Uterus (tissue), 4 donors: ENCODE measurements at places on chromosomes 6 and 20. TPM values are rescaled to one million over a fixed set of nuclear protein-coding genes. Genes with fewer than 3 reads are reported as not detected.

DNA sequence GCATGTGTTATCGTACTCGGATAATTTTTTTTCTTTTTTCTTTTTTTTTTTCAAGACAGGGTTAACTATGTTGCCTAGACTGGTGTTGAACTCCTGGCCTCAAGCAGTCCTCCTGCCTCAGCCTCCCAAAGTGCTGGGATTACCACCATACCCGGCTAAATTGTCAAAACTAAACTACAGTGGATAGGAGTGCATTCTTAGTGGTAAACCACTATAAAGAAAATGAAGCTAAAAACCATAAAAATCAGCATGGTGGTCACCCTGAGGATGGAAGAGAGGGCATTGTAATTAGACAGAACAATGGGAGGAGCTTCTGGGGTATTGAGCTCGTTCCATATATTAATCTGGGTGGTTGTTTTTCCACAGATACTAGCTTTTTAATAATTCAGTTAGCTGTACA, 6.2 kb upstream of the ZNF318 start:
- no peak for DNase-seq

DNA sequence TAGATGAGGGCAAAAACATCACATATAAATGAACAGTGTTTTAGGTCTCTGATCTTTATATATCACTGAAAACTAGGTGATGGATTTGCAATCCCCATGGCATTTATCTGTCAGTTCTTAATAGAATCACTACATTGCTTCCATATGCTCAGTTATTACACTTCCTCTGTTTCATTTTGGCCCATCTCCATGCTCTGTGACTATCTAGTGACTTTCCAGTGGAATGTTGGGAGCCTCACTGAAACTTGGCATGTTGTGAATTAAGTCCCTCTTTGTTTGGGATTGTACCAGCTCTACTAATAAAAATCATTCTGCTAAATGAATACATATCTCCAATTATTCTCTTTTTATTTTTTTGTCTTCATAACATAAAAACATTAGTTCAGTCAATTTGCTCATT, 226.1 kb upstream of the CEP162 start:
- DNase-seq: no peak

GRCh38 chr6:72530750-72531149, 91.1 kb upstream of the KCNQ5 start:
- DNase-seq: no peak

- DNase-seq: no peak
These were observed 38.7 kb downstream of the GSTA2 start for GRCh38 chr6:52724406-52725121.

GRCh38 chr6:109705258-109705657, 14.2 kb downstream of the FIG4 start:
- DNase-seq: peak; percentile 76

DNA sequence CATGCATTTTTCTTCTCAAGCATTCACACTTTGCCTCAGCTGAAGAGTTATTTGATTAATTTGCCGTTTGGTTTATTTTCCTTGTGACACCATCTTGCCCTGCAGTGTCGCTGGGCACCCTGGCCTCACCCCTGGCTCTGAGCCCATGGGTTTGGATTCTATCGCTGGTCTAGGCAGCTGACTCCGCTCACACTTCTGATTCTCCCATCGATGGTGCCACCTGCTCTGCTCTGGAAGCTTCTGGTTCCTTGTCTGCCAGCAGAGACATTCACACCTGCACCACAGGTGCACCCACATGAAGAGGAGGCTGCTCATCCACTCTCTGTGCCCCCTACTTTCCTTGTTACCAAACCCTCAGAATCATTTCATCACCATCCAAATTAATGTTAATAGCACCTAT, 291.6 kb upstream of the CDH4 start:
- DNase-seq: no peak

- no peak for DNase-seq
These were observed at the start of gene B3GAT2 for GRCh38 chr6:70956451-70957283. Gene B3GAT2, minus strand, starts transcription at chr6:70957060. Its CDS starts 631 bp downstream, at chr6:70956429.

GRCh38 chr6:120354452-120355098, 979.7 kb downstream of the TBC1D32 start:
- DNase-seq: no peak

- no peak for DNase-seq
These were observed 1.2 kb downstream of the SLC35D3 start for GRCh38 chr6:136923116-136923953.

DNA sequence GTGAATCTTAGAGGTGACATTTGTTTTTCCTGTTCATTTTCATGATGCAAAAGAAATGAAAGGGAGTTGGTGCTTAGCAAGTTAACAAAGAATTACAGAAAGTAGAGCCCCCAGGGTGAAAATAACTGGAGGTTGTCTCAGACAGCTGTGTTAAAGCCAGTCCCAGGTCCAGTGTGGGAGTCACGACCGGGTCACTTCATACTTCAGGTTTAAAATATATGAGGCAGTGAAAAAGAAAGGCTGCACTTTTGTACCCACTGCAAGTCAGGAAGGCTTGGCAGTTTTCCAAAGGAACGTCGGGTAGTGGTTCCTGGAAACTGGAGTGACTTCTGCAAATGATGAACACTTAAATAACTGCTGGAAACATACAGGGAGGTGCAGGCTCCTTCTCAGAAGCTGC, 91.5 kb upstream of the THBS2 start:
- DNase-seq: peak; percentile 49

GRCh38 chr6:40543146-40543545, 44.0 kb downstream of the LRFN2 start:
- DNase-seq: no peak

DNA sequence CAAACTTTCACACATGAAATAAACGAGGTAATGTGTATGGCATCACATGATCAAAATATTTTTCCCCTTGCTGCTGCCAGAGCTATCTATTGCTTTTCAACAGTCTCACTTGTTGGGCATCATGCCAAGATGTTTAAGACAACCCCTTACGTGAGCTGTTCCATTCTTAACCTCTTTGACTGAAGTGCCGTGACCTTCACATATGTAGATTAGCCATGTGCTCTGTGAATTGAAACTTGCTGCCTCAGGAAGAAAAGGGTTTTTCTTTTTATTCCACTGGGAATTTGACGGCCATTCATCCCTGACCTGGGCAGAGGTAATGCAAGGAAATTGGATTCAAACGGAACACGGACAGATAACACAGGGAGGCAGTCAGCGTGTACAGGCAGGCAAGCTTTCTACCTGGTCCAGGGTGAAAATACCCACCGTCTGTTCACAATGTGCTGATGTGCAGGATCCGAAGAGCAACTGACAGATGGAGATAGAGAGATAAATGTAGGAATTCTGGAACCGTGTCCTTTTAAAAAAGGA, 14.2 kb downstream of the ARID1B start:
- DNase-seq: no peak

DNA sequence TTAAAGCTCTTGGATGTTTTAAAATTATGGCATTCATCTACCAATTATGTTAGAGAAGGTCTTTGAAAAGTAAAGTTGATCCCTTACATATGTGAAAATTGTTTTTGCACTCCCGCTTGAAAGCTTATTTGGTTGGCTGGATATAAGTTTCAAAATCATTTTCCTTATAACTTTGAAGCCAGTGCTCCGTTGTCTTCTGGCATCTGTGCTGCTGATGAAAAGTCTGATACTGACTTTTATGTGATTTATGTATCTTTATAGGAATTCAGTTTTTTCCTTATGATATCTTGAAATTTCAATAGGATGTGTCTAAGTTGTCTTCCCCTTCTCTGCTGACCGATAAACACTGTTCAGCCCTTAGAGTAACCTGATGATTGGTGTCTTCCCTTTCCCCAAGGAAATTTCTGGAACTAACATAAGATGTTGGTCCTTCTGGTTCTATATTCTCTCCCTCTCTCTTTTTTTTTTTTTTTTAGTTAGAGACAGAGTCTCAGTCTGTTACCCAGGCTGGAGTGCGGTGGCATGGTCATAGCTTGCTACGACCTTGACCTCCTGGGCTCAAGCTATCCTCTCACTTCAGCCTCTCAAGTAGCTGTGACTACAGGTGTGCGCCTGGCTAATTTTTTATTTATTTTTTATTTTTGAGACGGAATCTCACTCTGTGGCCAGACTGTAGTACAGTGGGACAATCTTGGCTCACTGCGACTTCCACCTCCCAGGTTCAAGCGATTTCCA, 12.7 kb downstream of the PANK2 start:
- no peak for DNase-seq

- no peak for DNase-seq
These were observed 13.3 kb upstream of the CTAGE9 start for GRCh38 chr6:131724114-131724513.

DNA sequence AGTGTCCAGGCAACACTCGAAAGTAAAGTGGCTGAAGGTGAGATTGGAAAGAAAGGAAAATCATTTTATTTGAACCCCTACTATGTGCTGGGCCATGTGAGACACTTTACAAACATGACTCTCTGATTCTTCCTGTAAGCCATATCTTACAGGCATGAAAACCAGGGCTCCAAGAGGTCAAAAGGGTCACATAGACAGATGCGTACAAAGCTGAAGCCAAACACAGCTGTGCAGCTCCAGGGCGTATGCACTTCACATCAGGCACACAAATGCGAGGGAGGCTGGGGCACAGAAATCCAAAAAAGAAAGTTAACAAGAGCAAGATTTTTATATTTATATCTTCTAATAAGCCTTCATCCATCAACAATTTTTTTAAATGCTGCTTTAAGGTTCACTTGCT, 176.5 kb downstream of the PHACTR1 start:
- DNase-seq: no peak

DNA sequence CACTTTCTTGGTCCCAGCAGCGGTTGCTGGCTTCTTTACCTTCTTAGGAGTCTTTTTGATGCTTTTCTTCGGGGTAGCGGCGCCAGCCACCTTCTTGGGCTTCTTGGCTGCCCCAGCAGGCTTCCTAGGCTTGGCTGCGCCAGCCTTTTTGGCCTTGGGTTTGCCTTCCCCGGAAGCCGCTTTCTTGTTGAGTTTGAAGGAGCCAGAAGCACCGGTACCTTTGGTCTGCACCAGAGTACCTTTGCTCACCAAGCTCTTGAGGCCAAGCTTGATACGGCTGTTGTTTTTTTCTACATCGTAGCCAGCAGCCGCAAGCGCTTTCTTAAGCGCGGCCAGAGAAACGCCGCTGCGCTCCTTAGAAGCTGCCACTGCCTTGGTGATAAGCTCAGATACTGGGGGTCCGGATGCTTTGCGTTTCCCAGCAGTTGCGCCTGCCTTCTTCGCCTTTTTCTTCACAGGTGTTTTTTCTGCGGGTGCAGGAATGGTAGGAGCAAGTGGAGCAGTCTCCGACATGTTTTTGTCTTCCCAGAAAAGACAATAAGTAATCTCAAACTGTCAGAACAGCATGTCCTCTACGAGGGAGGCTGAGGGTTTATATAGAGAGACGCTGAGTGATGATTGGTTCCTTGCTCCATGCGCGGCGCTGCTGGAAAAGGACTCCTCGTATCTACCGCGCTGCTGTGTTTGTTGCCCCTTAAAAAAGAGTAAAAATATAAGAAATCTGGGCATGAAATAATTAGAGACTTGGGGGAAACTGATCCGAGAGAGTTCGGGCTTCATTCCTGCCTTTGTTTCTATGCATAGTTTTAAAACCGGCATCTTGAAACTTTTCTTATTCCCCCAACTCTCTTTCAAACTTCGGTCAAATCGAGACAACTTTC, 130.3 kb upstream of the BTN3A2 start:
- peak; percentile 42 for DNase-seq

GRCh38 chr6:150470960-150471665, 102.3 kb downstream of the IYD start:
- no peak for DNase-seq

GRCh38 chr20:1741309-1742048, 83.9 kb upstream of the SIRPG start:
- DNase-seq: no peak

- no peak for DNase-seq
These were observed 36.0 kb upstream of the FAM83C start for GRCh38 chr20:35328095-35328685.

- DNase-seq: no peak
These were observed 916.0 kb upstream of the EYS start for GRCh38 chr6:66623050-66623449.

DNA sequence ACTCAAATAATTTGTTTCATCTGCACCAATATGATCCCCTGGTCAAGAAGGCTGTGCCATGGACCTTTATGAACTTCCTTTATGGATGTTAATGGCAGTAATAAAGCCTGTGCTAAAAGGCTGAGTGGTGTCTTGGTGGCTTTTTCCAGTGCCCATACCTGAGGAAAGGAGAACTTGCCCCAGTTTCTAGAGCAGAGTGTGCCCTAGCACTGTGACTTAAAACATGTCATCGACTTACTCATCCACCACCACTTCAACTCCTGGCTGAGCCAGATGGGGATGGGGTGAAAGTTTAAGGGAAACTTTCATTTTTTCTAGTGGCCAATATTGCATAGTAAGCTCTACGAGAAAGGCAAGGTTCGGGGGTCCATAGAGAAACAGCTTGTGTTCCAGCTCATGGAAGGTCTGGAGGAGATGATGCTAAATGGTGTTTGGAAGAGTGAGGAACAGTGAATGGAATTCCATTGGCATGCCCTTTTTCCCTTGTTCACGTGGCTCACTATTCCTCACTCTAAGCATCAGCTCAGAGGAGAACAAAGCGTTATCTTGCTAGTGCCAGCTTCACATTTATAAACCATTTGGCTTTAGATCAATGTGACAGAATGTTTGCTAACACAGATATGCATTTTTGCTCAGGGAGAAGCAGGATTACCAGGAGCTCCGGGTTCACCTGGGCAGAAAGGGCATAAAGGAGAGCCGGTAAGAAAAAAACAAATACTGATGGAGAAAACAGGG, 71.2 kb downstream of the COL19A1 start:
- DNase-seq: no peak

DNA sequence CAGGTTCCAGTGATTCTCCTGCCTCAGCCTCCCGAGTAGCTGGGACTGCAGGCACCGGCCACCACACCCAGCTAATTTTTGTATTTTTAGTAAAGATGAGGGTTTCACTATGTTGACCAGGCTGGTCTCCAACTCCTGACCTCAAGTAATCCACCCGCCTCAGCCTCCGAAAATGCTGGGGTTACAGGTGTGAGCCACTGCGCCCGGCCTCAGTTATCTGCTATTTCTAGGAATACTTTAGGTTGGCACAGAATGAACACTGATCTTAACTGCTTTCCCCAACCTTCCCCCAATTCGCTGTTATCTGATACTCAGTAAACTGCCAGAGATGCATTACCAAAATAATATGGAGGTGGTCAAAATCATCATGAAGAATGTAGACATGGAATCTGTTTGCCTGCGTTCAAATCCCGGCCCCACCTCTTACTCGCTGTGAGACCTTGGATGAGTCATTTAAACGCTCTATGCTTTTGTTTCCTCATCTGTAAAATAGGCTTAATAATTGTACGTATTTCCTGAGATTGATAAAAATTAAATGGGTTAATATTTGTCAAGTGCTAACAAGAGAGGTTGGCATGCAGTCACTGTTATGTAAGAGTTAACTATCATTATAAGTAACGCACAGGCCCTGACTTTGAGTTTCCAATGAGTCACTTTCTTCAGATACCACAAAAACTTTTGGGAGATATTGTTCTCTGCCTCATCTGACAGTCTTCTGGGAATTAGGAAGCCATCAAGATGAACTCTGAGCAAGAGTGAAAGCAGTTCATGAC, 44.5 kb upstream of the NCOA3 start:
- DNase-seq: no peak

GRCh38 chr6:32558426-32559057, 28.5 kb upstream of the HLA-DRB5 start:
- no peak for DNase-seq

- peak; percentile 66 for DNase-seq
These were observed at the start of gene RRP36 for GRCh38 chr6:43021270-43022047. Gene RRP36, plus strand, starts transcription at chr6:43021623. Its CDS starts 32 bp downstream, at chr6:43021655.

GSTA2 gene
- not detected for total RNA-seq

ID1 gene
- 534 TPM for total RNA-seq

BFSP1 gene
- 3.3 TPM for total RNA-seq

SNAP91 gene
- 18.1 TPM for total RNA-seq

PREX1 gene
- total RNA-seq: 3.6 TPM

CCR6 gene
- not detected for total RNA-seq

DUSP15 gene
- total RNA-seq: 45.6 TPM

MRS2 gene
- 31.9 TPM for total RNA-seq

CFAP61 gene
- 8.2 TPM for total RNA-seq
